NCI-H2081 treated with DMSO at 0.1 percent for 48 hours (cell line): ENCODE measurements at places on chromosomes 1 and 21.

GRCh38 chr1:170630977-170631376 lies 33.0 kb upstream of the PRRX1 start:
- DNase-seq = no peak

DNA sequence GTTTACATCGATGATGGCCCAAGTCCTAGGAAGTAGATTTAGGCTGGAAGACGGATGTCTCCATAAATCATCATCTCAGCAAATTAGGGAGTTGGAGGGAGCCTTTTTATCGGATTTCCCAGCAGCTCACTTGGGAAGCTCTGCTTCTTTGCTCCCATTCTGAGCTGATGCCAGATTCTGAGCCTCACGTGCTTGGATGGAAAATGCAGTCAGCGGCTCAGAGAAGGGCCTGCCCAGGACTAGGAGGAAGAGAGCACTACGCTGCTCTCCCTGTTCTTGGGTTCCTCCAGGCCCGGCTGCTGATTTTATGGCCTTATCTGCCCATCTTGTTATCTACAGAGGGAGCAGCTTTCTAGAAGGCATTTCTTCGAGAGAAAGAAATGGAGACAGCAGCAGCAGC lies 42.0 kb downstream of the UBIAD1 start:
- no peak for DNase-seq

DNA sequence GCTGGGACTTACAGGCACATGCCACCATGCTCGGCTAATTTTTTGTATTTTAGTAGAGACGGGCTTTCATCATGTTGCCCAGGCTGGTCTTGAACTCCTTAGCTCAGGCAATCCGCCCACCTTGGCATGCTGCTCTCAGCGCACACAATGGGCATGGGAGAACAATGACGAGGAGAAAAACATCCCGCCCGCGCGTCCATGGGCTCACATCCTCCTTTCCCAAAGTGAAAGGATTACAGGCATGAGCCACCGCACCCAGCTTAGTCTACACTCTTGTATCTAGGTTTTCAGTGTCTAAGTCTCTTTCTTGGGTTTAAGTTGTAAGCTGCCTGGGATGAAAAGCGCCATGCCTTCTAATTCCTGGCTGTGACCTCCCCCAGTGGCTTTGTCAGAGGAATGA lies 37.9 kb downstream of the CDK18 start:
- DNase-seq = no peak

GRCh38 chr1:202249846-202250245 lies 56.2 kb downstream of the LGR6 start:
- DNase-seq = no peak

GRCh38 chr1:53585565-53585964 lies 126.4 kb downstream of the DMRTB1 start:
- no peak for DNase-seq

DNA sequence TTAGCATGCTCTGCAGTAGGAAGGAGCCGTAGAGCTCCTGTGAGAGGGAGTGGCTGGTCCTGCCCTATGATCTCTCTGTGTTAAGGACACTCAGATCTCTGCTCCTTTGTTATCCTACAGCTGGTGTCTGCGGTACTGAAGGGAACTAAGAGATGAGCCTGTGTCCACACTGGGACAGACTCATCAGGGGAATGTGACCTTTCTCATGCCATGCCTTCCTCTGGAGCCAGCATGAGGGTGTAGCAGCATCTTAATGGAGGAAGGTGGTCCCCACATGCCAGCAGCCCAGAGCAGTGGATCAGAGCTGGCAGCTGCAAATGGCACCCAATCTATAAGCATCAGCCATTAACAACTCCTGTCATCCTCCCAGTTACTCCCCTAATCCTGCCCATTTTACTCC lies 24.7 kb upstream of the GUCA2B start:
- no peak for DNase-seq

GRCh38 chr1:75768016-75768415 lies 18.0 kb upstream of the RABGGTB start:
- no peak for DNase-seq

GRCh38 chr21:43906585-43907370 lies 41.8 kb downstream of the AGPAT3 start:
- no peak for DNase-seq

DNA sequence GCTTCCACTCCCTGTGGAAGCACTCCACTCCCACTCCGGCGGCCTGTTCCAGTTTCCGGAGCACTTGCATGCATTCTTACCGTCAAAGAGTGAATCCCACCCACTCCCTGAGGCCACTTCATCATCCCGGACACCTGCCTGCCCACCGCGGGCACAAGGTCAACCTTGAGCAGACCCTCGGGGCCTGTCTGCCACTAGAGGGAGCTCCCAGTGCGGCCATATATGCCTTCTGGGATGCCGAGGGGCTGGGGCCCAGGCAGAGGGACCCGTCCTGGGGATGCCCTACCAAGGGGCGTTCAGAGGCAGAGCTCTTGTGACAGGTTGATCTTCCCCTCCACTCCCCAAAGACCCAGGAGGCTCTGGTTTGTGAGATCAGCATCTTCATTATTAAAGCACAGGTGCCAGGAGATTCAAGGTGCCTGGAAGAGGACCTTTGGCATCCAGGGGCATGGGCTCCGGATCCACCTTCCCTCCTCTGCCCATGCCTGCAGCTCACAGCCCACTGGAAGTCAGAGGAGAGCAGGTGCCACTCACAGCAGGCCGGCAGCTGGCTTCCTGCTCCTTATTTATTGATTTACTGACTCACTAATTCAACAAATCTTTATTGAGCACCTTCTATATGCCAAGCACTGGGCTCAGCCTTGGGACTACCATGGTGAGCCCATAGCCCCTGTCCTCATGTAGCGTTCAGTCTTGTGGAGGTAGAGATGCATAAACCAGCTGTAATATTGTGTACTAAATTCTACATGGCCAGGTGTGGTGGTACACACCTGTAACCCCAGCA lies 47.3 kb downstream of the UBIAD1 start:
- no peak for DNase-seq

DNA sequence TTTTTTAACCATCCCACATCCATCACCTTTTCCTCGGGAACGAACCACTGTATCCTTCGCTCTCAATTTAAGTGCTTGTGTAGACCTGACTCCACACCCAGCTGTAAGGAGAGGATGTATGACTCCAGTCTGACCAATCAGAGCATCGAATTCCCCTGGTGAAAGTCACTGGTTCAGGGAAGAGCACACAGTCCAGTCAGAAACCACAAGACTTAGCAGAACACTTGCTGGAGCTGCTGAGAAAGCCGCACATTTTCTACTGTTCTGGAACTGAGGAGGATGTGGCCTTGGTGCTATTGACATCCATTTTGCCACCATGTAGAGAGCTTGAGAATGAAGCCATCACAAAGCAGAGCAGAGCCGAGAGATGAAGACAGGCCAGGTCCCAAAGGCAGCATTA lies 59.9 kb upstream of the CNN3 start:
- DNase-seq = no peak

- no peak for DNase-seq
These were observed 18.0 kb downstream of the NTPCR start for GRCh38 chr1:232968391-232968790.

GRCh38 chr1:48471691-48472576 lies at the start of gene SPATA6:
Gene SPATA6 (minus strand): TSS chr1:48472204. CDS start chr1:48472008, 196 bp downstream.
- peak; percentile 79 for DNase-seq

DNA sequence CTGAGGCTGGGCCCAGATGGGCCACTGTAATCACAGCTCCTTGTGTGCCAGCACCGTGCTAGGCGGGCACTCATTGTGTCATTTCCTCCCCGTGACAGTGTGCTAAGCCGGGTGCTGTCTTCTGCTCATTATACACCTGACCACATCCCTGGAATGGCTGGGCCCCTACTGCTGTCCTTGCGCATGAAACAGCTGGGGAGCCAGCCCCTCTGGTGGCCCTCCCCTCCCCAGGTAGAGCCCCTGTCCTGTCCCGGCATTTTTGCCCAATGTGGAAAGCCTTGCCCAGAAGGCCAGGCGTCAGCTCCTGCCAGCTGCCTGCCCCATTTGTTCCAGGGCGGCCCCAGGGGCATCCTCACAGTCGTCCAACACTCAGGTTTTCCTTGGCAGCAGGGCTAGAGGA lies 107.4 kb upstream of the CASZ1 start:
- no peak for DNase-seq

GRCh38 chr1:72280711-72281110 lies 1.6 kb downstream of the NEGR1 start:
- no peak for DNase-seq

DNA sequence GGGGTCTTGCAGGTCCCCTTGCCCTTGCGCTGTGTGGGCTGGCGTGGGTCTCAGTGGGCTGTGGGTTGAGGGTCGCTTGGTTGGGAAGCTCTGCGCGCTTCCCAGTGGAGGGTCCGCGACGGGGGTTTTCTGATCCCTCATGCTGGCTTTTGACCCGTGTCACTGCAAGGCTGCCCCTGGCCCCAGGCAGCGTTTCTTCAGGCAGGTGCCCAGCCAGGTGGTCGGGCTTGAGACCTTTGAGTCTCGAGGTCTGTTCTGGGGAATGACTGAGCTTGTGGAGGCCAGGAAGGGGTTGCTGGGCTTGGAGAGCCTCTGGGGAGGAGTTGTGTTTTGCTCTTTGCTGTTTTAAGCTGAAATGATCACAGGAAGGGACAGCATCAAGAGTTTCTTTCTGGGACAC lies 5.3 kb downstream of the SKI start:
- DNase-seq = no peak

DNA sequence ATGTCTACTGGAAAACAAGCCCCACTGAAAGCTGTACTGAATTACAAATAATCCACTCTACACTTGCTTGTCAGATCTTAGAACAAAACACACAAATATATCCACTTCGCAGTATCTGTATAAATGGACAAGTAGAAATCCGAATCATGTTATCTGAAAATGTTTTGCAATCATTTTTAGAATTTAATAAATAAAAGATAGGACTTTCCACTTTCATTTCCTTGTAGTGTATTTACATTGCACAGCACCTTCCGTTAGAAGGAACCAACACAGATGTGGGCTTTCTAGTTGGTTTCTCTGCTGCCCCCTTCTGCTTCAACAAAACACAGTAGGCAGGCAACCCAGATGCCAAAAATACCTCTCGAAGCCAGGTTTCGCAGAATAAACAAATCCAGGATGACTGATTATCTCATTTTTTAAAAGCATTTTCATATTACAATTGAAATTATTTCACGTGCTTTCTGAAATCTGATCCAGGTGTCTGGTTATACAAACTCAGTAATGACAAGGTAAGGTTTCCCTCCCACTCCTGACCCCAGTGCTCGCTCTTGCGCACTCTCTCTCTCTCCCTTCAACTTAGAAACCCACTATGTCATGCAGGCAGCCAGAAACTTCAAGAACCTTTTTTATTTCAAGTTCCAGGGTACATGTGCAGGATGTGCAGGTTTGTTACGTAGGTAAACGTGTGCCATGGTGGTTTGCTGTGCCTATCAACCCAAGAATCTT lies 389.9 kb downstream of the SMYD3 start:
- peak; percentile 18 for DNase-seq

DNA sequence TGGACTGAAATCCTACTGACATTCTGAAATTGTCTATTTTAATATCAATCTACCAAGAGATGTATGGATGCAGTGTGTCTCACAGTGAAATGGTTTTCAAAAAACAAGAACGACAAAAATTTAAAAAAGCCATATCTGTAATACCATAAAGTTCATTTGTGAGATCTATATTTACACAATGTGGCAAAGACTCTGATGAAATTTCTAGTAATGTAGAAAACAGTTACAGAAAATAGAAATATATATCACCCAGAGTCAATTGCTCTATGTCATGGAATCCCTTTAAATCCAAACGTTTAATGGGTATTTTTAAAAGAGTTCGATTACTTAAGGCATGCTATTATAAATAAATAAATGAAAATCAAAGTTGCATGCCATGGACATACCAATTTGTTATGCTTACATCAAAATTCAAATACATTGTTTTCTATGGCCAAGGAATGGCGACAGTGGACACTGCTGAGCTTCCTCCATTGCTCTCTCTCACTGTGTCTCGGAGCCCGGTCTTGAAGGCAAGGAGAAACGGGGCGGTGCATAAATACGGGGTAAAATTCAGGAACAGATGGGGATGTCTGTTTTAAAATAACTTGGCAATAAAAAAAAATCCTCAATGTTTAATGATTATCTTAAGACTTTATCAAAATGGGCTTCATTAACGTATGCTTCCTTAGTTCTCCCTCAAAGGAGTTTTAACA lies 37.0 kb upstream of the SAMSN1 start:
- DNase-seq = no peak

- no peak for DNase-seq
These were observed 19.4 kb downstream of the COL6A1 start for GRCh38 chr21:46000731-46001641.

GRCh38 chr21:41931041-41931451 lies 22.8 kb downstream of the C2CD2 start:
- DNase-seq = no peak

DNA sequence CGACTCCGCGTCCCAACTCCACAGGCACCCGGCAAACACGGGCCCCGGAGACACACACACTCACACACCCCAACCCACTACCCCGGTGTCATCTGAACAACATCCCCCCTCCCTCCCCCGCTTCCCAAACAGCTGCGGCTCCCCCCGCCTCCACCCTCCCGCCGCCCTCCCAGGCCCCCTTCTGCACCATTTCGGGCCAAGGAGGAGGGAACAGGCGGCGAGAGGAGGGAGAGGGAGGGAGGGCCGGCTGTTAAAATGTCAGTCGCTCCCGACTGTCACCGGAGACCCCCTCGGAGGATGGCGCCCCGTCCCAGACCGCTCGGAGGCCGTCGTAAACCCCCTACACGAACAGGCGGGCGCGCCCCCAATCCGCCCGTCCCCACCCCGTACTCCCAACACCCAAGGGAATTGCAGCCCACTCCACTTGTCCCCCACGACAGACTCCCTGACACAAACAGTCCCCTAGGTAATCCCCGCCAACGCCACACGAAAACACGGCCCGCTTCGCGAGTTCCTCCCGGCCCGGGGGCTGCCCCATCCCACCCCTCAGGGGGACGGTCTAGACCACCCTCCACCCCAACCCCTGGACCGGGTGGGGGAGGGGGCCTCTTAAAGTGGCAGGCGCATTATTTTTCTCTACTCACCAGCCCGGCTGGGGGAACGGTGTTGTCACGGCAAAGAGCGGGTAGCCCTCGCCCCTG lies 583 bp downstream of the MEF2D start:
- DNase-seq = no peak

- no peak for DNase-seq
These were observed 331.1 kb downstream of the PTPRC start for GRCh38 chr1:198969981-198970380.
